ENCODE measurements at places on chromosomes 13 and 19.

DNA sequence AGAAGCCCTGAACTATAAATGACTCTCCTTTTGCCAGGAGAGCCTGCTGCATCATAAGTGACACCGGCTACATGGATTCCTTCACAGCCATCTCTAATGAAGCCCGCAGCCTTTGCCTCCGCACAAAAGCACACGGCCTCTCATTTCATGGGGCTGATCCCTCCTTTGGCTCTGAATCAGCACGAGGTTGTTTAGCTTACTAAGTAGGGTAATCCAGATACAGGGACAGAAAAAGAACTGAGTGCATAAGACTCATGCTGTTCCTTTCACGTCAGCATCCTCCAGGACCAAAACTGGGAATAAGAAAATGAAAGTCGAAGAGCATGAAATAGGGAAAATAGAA, 136.3 kb downstream of the DCT start:
- DNase-seq, result no peak

GRCh38 chr19:3095441-3096191, 1.5 kb downstream of the GNA11 start:
- no peak for DNase-seq

DNA sequence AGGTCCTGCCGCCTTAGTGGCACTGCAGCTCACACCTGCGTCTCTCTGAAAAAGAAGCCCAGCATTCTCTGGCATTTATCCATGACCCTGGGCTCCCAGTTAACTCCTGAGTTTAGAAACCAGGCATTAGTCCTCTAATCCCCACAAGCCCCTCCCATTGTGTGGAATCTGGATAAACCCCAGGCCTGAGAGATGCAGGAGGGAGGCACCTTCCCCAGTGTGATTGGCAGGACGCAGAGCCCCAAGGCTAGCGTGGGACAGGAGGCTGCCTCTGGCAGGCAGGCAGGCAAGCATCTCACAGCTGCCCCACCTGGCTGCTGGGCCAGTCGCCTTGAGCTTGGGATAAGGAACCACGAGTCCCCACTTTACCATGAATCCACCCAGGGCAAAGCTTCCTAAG, 11.0 kb upstream of the SERPINE3 start:
- DNase-seq, result no peak

GRCh38 chr19:41352609-41353465, 885 bp downstream of the TGFB1 start:
- no peak for DNase-seq

GRCh38 chr13:107807306-107808073, 407.8 kb downstream of the LIG4 start:
- no peak for DNase-seq

GRCh38 chr19:8457209-8457608, 12.4 kb downstream of the HNRNPM start:
- no peak for DNase-seq

- no peak for DNase-seq
Observed at GRCh38 chr13:25836574-25837336, 215.1 kb downstream of the SHISA2 start.

DNA sequence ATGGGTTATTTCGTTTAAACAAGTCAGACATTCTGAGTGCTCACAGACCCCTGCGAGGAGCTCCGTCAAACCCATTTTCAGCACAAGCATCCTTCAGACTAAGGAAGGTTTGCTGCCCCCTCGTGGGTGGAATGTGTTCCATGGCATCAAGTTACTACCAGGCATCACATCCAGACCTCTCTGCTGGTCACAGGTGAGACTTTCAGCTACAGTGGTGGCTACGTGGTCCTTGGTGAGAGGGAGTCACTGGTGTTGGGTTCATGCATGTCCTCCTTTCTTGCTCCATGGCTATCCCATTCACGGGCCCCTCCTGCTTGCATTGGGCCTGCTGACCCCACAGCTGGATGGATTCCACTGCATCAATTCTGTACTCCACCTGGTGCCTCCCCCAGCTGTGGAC, 9.1 kb upstream of the LILRB5 start:
- peak; percentile 67 for DNase-seq

DNA sequence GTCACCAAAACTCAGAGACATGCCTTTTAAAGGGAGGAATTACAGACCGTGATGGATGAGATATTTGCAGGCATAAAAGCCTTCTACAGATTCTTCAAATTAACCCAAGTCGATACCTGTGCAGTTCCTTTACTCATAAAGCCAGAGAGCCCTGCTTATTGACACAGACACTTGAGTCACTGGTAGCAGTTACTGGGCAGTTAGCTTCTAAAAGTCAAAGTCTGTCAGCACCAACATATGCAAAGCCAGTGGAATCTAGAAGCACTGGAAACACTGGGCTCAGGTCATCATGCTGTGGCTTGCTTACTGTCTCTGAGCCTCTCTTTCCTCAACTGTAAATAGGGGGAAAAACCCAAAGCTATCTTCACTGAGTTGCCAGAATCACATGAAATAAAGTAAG, 25.7 kb upstream of the LRCH1 start:
- DNase-seq, result no peak

DNA sequence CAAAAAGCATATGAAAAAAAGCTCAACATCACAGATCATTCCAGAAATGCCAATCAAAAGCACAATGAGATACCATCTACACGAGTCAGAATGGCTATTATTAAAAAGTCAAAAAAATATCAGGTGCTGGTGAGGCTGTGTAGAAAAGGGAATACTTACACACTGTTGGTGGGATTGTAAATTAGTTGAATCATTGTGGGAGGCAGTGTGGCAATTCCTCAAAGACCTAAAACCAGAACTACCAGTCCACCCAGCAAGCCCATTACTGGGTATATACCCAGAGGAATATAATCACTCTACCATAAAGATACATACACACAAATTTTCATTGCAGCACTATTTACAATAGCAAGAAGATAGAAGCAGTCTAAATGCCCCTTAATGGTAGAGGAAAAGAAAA, 529.9 kb downstream of the SLITRK1 start:
- DNase-seq, result no peak

DNA sequence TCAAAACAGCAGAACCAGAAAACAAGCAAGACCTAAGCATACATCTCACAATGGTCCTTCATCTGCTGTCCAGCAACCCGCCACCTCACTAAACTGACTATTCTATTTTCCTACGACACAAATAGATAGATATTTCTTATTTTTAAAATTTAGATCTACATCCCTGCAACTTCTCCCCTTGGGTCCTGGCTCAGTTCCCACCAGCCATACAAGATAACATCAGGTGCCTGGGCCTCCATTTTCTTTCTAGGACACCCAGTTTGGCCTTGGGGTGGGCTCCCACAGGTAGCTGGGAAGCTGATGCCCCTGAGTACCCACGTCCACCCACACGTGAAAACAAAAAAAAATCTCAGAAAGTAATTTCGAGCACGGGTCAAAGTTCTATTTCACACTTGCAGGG, 47.6 kb downstream of the TGDS start:
- no peak for DNase-seq

DNA sequence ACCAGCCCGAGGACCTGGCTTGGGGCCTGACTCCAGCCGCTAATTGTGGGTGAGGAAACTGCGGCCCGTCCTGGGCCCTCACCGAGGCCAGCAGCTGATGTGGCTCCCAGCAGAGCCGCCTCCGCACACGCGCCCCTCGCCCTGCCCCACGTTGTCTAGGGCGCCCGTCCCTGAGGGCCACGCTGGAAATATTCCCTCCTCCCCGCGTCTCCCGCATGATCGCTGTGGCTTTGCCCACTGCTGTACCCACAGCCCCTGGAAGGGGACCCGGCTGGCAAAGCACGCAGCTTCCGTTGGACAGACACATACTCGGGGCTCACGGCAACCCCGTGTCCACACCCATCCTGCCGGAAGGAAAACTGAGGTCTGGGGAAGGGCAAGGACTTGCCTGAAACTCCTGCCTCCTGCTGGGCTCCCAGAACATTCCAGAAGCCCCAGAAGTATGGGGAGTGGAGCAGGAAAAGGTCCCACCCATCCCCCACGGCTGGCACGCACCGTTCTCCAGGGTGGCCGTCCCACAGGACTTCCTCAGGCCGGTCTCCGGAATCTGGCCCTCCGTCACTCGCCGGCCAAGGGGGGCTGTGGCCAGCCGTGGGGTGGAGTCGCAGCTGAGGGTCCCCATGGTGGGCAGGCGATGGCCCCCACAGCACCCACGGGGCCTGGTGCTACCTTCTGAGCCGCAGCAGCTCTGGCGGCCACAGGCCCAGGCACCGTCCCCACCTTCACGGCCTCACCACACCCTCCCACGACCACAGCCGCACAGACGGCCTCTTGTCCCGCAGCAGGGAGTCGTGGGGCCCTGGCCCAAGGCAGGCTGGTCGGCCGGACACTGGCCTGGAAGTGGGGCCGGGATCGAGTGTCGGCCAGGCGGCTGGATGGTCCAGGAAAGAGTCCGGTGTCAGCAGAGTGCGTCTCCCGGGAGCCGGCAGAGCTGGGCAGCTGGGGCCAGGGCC, 13.6 kb upstream of the SHC2 start:
- DNase-seq, result no peak

- DNase-seq, result peak; percentile 81
Observed at GRCh38 chr19:40523322-40524047, 53.2 kb upstream of the SHKBP1 start.

DNA sequence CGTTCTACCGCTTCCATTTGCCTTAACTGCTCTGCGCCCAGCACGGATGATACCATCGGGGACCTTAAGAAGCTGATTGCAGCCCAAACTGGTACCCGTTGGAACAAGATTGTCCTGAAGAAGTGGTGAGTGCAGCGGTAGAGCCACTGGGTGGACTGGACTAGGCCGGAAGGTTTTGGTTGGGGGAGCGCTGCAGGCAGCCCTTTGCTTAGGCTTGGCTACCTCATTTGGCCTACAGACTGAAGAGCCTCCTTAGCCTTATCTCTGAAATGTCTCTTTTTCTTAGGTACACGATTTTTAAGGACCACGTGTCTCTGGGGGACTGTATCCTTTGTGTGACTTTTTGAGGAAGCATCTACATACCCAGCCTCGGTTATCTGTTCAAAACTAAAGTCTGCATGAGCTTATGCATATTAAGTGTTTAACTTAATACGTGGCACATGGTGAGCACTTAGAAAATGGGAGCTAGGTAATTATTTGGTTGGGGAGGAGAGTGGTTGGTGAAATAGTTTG, 889 bp downstream of the UBL5 start:
- no peak for DNase-seq

- DNase-seq, result no peak
Observed at GRCh38 chr13:61415749-61416148, at the start of gene PCDH20. Gene PCDH20, minus strand, starts transcription at chr13:61415849. Its CDS starts 691 bp downstream, at chr13:61415158.

DNA sequence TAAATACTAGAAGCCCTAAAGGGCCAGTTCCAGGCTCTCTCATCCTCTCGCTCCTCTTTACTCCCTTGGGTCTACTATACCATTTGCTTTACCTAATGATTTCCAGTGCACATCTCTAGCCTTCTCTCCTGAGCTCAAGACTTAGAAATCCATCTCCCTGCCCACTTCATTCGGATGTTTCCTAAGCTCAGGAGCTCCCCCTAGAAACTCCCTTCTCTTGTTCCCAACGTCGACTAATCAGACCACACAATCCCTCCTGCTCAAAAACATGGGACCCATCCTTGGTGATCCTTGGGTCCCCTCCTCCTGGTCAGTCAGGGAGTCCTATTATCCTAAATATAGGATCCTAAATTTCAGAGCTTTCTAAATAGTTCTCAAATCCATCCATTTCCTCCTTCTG, 21.1 kb upstream of the STK24 start:
- peak; percentile 35 for DNase-seq

DNA sequence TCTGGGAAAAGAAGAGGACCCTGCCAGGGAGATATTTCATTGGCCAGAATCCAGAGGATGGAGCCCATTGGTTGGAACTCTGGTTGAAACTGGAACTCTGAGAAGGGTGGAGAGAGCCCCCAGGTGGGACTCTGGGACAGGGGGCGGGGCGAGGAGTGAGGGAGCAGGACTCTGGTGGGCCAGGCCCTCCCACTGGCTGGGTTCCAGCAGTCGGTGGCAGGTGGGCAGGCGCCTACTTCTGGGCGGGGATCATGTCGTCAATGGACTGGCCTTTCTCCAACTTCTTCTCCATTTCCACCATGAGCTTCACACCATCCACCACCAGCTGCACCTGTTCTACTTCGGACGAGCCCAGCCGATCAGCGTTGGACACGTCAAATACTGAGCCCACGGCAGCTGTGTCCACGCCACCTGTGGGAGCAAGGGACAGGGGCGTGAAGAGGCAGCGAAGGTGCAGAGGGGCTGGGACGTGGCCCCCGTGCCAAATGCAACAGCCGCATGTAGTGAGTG, 16.1 kb downstream of the CKM start:
- DNase-seq, result no peak

DNA sequence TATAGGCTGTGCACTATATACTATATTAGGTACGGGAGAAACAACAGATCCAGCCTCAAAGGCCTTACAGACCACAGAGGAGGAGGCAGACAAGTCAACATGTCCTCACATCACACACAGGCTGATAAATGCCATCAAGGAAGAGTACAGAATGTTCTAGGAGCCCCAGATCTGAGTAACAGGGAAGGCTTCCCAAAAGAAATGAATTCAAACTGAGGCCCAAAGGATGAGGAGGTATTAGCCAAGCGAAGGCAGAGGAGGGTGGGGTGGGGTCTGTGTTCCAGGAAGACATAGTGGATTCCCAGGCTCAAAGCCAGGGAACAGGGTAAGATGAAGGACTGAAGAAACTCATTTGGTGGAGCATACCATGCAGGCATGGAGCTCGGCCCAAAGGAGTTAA, 55.1 kb downstream of the RXFP2 start:
- no peak for DNase-seq

DNA sequence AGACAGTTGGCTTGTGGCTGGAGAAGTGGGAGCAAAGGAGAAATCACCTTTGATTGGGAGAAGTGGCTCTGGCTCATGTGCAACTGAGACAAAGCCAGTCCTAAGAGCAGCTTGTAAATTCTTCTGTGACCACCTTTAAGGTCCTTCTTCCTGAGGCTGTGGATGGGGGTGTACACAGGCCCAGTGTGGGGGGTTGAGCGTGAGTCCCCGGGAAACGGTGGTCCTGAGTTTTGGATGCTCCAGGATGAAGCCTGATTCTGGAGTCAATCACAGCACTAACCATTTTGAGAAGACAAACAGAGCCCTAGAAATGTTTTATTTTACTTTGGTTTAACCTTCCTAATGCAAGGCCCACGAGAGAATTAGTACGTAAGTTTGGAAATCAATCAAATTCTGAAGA, 3.9 kb upstream of the CEBPA start:
- no peak for DNase-seq

- DNase-seq, result peak; percentile 85
Observed at GRCh38 chr13:114043421-114044053, 69.7 kb upstream of the C13orf46 start.

All from cerebellar cortex (tissue), 1 donor.